ENCODE measurements at places on chromosomes 3 and 15. TPM values are rescaled to one million over a fixed set of nuclear protein-coding genes. Genes with fewer than 3 reads are reported as not detected.

DNA sequence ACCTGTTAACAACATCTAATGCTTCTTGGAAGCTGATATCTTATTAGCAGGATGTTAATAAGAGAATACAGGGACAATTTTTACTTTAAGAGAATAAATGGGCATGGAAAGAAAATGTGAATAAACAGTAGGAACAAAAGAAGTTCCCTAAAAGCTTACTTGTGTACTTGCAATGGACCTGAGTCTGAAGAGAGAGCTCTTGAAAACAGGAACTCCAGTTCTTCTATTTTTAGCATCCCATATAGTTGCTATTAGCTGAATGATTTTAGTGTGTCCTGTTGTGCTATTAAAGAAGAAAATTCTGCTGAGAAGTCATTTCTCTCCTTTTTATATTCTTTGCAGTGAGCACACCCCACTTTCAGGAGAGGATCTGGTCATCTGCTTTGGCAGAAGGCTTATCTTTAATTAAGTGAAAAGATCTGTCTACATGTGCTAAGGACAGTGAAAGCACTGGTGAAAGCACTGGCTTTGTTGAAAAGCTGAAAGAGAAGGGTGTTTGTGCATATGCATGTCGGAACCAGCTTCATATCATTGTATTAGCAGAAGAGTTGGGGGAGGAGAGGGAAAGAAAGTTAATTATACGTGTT is 1.4 kb upstream of the ST3GAL6 start:
- no peak for DNase-seq

DNA sequence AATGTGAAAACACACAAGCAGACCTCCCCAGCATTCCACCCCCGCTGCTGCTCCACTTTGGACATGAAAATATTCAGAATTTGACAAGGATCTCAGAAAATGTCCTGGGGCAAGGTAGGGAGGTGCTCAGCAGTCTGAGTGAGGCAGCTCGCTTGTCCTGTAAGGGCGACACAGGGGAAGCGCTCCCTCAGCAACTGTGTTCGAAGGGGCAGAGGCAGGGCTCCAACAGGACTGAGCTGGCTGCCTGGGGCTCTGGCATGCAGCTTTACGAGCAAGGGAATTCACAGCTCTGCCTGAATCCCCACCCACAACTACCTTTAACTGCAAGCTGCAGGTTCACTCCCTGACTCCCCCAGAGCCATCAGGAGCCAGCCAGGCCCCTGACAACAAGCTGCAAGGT is 287.0 kb upstream of the LYSMD4 start:
- DNase-seq = no peak

DNA sequence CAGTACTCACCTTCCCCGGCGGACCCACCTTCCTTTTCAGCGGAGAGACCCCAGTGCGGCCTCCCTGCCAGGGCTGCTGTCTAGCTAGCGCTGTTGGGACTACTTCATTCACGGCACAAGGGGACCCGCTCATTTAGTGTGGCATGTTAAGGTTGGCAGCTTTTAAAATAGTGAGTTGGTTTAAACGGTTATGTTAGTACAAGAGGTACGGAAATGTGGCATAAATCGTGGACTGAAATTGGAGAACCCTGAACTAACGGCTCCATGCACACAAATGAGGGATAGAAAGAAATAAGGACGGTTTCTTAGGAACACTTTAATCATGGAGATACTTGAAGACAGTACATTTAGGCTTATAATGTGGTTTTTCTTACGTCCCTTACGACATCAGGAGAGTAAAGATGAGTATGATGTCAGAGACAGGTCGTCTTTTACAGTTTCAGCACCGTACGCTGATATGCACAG is 752 bp downstream of the CEP63 start:
- no peak for DNase-seq

Gene DNASE1L3
- total RNA-seq = not detected

Gene GCHFR
- not detected for total RNA-seq

All from HT1080 (cell line).